Stromal cell of bone marrow (primary cell): ENCODE measurements at places on chromosomes 3 and 15.

GRCh38 chr15:83993591-83993990 is 242.0 kb upstream of the GOLGA6L4 start:
- no peak for DNase-seq

GRCh38 chr3:14605744-14606143 is 45.8 kb upstream of the CCDC174 start:
- DNase-seq, result no peak

- no peak for DNase-seq
These were observed 9.6 kb downstream of the MESP2 start for GRCh38 chr15:89785774-89786140.

GRCh38 chr3:185308126-185308754 is 54.4 kb upstream of the EHHADH start:
- DNase-seq, result peak; percentile 44
